ENCODE measurements at places on chromosomes 12 and 14. TPM values are rescaled to one million over a fixed set of nuclear protein-coding genes. Genes with fewer than 3 reads are reported as not detected.
A peak's percentile ranks its signal among the peaks of the same experiment; 100 is the strongest.

TC2N gene
- 25.4 TPM for total RNA-seq

DNA sequence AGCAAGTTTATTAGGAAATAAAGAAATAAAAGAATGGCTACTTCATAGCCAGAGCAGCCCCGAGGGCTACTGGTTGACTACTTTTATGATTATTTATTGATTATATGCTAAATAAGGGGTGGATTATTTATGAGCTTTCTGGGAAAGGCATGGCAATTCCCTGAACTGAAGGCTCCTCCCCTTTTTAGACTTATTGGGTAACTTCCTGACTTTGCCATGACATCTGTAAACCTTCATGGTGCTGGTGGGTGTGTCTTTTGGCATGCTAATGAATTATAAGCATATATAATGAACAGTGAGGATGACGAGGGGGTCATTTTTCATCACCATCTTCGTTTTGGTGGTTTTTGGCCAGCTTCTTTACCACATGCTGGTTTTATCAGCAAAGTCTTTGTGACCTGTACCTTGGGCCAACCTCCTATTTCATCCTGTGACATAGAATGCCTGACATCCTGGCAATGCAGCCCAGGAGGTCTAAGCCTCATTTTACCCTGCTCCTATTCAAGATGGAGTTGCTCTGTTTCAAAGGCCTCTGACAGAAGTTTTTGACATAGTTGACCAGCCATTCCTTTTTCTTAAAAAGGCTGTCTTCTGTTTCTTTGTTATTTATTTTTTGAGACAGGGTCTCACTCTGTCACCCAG, 11.1 kb upstream of the PTGES3 start:
- no peaks in the 10 kb centered on the region for H3K4me1 ChIP-seq
- H3K27ac ChIP-seq, result no peak overlapping the region
- no peak for DNase-seq
- no peaks in the 10 kb centered on the region for H3K27me3 ChIP-seq

GRCh38 chr14:22978981-22979671, 3.2 kb downstream of the AJUBA start:
- no peaks in the 10 kb centered on the region for H3K27me3 ChIP-seq
- H3K4me1 ChIP-seq, result peaks cover 6% of the 10 kb centered on the region
- no peaks in the 10 kb centered on the region for H3K36me3 ChIP-seq
- no peak for DNase-seq
- no peak overlapping the region for H3K4me3 ChIP-seq

GRCh38 chr14:59297071-59297776, 108.8 kb downstream of the DAAM1 start:
- peak overlapping the region; percentile 23 for H3K27ac ChIP-seq
- H3K36me3 ChIP-seq, result no peaks in the 10 kb centered on the region
- peaks cover 6% of the 10 kb centered on the region for H3K4me1 ChIP-seq
- no peaks in the 10 kb centered on the region for H3K27me3 ChIP-seq
- no peak overlapping the region for H3K4me3 ChIP-seq
- no peak for DNase-seq

GRCh38 chr12:13661005-13661887, 320.2 kb downstream of the GRIN2B start:
- DNase-seq, result peak; percentile 18
- H3K36me3 ChIP-seq, result no peaks in the 10 kb centered on the region

DNA sequence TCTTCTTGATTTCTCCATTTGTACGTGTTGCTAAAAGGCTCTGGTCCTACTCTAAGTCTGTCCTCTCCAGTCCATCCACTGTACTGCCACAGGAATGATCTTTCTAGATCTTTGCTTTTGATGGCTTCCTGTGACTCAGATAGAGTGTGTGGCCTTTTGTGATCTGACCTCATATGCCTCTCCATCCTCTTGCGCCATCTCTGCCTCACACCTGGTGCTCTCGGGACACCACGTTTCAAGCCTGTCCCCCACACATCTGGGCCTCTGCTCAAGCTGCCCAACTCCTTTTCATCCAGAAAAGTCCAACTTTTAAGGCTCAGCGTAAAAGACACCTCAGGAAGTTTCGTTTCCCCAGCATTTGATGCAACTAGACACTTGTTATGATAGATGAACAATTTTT, 39.0 kb downstream of the DCAF4 start:
- H3K36me3 ChIP-seq, result no peaks in the 10 kb centered on the region
- H3K27ac ChIP-seq, result no peak overlapping the region
- no peak overlapping the region for H3K4me3 ChIP-seq
- H3K27me3 ChIP-seq, result no peaks in the 10 kb centered on the region
- H3K4me1 ChIP-seq, result no peaks in the 10 kb centered on the region

DNA sequence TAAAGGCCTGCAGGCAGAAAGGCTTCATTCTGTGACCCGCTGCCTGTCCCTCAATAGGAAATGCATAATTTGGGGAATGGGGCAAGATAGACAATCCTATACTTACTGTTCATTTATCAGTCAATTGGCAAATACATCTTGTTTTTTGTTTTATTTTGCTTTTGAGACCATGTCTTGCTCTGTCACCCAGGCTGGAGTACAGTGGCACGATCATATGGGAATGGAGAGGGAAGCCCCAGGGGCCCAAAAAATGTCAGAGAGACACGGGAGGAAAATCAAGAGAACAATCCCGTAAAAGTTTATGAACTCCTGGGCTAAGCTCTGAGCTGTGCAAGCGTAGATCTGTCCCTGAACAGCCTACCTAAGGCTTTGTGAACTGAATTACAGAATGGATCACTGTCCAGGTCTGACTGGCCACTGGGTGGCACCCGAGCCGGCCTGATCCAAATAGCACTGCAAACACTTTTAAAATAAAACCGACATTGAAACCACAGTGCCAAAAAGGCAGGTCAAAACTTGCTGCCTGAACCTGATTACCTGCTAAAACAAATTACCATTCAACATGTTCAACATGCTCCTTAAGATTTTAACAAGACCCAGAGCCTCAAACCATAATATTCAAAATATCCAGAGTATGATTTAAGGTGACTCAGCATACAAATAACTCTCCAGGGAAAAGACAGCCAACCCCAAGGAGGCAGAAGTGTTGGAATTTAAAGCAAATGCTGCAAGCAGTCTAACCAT, 11.8 kb downstream of the COPS7A start:
- DNase-seq, result peak; percentile 63
- no peaks in the 10 kb centered on the region for H3K27me3 ChIP-seq
- no peaks in the 10 kb centered on the region for H3K4me1 ChIP-seq
- H3K36me3 ChIP-seq, result no peaks in the 10 kb centered on the region
- no peak overlapping the region for H3K4me3 ChIP-seq

FUT8 gene
- total RNA-seq, result 53.9 TPM

SRRM4 gene
- 0.14 TPM for total RNA-seq

KCNA5 gene
- 2.7 TPM for total RNA-seq

- H3K4me3 ChIP-seq, result no peak overlapping the region
- no peaks in the 10 kb centered on the region for H3K4me1 ChIP-seq
- no peak overlapping the region for H3K27ac ChIP-seq
Measured at GRCh38 chr14:94541234-94541975, 19.8 kb upstream of the SERPINA4 start.

AMHR2 gene
- total RNA-seq, result 0.52 TPM

DNA sequence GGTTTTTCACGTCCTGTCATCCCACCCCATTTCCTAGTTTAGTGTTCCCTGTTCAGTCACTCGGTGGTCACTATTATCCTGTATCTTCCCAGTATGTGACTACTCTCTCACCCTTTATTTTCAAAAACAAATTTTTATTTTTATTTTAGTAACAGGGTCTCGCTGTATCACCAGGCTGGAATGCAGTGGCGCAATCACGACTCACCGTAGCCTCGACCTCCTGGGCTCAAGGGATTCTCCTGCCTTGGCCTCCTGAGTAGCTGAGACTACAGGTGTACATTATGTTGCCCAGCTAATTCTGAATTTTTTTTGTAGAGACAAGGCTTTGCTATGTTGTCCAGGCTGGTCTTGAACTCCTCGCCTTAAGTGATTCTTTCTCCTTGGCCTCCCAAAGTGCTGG, 20.1 kb upstream of the PRICKLE1 start:
- DNase-seq, result no peak
- H3K27me3 ChIP-seq, result no peaks in the 10 kb centered on the region
- no peaks in the 10 kb centered on the region for H3K4me1 ChIP-seq
- no peaks in the 10 kb centered on the region for H3K36me3 ChIP-seq
- H3K27ac ChIP-seq, result no peak overlapping the region

- H3K4me3 ChIP-seq, result peak overlapping the region; percentile 65
- no peak for DNase-seq
- H3K27ac ChIP-seq, result peak overlapping the region; percentile 89
- H3K36me3 ChIP-seq, result no peaks in the 10 kb centered on the region
- no peaks in the 10 kb centered on the region for H3K4me1 ChIP-seq
- no peaks in the 10 kb centered on the region for H3K27me3 ChIP-seq
Measured at GRCh38 chr12:27523305-27523641, 733 bp upstream of the PPFIBP1 start.

GRCh38 chr12:26668230-26668629, 164.8 kb downstream of the ITPR2 start:
- DNase-seq, result no peak
- no peaks in the 10 kb centered on the region for H3K4me1 ChIP-seq
- H3K36me3 ChIP-seq, result no peaks in the 10 kb centered on the region

DNA sequence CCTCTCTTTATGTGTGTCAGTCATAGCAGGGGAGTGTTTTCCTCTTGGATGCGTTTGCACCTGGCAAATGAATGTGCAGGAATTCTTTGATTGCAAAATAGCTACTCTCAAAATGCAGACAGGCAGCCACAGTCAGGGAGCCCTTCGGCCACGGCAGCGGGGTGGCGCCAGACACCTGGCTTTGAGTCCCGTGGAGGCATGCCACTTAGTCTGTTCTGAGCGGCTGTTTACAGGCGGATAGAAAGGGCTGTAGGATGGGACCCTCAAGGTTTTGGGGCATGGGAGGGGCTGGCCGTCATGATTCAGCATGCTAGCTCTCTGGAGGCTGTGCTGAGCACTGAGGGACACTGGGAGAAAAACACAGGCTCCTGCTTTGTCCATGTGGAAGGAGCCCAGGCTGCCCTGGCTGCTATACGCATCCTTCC, 117.1 kb downstream of the SLC25A47 start:
- no peaks in the 10 kb centered on the region for H3K36me3 ChIP-seq
- H3K4me3 ChIP-seq, result no peak overlapping the region
- H3K4me1 ChIP-seq, result peaks cover 8% of the 10 kb centered on the region

- H3K36me3 ChIP-seq, result no peaks in the 10 kb centered on the region
- H3K4me1 ChIP-seq, result no peaks in the 10 kb centered on the region
- no peak overlapping the region for H3K4me3 ChIP-seq
Measured at GRCh38 chr14:22107753-22108152, 434.1 kb upstream of the OR4E1 start.

SERPINA3 gene
- total RNA-seq, result 3.6 TPM

ACSM4 gene
- not detected for total RNA-seq

DNA sequence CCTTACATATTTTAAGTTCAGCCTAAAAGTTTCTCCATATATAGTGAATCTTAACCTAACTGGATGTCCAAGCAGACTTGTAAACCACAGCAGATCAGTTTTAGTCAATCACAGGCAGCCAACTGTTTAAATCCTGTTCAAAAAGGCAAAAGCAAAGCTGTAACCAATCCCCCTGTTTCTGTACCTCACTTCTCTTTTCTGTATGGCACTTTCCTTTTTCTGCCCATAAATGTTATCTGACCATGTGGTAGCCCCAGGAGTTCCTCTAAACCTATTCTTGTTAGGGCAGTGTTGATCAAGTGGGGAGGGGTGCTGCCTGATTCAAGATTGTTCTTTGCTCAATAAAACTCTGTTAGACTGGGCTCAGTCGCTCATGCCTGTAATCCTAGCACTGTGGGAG, 8.5 kb upstream of the DACT1 start:
- no peak overlapping the region for H3K27ac ChIP-seq
- no peaks in the 10 kb centered on the region for H3K4me1 ChIP-seq
- no peaks in the 10 kb centered on the region for H3K27me3 ChIP-seq
- no peak overlapping the region for H3K4me3 ChIP-seq
- no peaks in the 10 kb centered on the region for H3K36me3 ChIP-seq
